ENCODE measurements at places on chromosomes 1 and 21.

DNA sequence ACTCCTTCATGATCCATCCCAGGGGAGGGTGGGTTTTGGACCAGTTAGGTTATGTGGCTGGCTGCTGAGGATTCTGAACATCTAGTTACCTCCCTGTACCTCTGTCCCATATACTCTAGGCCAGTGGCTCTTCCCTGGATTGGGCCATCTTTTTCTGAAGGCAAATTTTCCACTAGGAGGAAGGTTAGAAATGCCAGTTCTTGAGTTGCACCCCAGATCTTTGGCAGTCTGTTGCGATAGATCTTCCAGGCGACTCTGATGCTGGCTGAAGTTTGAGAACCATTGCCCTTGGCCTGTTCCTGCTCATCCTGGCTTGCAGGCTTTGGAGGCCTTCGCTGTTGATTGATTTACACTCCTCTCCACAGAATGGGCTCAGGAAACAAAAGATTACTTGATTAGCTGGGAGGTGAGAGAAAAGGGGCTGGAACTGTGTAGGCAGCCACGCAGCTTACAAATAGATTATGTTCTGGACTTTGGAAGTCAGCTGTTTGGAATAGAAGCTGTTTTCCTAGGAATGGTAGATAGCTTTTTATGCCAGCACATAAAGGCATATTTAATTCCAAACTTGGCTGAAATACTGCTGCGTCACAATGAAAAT, 110.1 kb downstream of the MRPS6 start:
- no peak for DNase-seq

- DNase-seq, result no peak
Measured at GRCh38 chr21:41338455-41338854, 21.9 kb downstream of the FAM3B start.

DNA sequence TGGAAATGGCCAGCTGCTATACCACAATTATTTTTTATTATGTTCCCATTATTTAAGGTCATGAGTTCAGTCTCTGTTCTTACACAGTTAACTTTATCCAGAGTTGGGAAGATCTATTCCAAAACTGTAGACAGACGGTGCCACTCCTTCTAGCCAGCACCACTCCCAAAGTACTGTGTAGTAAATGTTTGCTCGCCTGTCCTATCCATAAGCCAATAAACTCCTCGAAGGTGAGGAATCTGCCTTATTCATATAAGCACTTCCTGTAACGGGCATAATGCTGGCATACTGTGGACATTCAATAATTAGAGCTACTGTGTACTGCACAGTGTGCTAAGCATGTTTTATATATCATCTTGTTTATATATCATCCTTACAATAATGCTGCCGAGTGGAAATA, 26.1 kb upstream of the STMN1 start:
- no peak for DNase-seq

GRCh38 chr1:49523764-49524163, 500.0 kb downstream of the AGBL4 start:
- no peak for DNase-seq

DNA sequence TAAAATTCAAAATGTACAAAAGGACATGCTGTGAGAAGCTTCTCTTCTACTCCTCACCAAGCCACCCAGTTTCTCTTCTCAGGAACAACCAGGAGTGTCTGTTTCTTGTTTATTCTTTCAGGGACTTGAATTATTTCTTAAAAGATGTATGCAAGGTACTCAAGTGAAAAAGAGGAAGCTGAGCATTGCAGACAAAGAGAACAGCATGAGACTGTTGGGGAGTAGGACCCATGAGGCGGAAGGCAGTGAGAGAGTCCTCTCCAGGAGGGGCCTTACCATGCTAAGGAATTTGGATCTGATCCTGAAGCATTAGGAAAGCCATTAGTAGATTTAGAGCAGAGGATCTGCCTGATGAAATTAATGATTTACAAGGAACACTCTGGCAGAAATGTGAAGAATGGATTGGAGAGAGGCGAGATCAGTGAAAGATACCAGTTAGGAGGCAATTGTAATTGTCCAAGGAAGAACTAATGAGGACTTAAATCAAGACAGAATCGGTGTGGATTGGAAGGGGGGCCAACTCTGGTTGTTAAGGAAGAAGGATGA, 14.7 kb upstream of the SSX2IP start:
- DNase-seq, result no peak

DNA sequence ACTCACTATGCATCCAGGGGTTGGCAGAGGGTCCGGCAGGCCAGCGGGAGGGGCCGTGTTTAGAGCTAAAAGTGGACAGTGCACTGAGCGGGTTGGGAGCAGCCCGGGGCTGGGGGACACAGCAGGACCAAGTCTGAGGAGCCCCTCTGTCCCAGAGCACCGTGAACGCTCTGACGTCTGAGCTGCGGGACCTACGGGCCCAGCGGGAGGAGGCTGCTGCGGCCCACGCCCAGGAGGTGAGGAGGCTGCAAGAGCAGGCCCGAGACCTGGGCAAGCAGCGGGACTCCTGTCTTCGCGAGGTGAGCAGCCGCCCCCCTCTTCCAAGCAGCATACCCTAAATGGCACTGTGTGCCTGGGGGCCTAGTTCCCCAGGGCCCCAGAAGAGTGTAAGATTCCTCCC, 25.8 kb downstream of the MFAP2 start:
- DNase-seq, result no peak

DNA sequence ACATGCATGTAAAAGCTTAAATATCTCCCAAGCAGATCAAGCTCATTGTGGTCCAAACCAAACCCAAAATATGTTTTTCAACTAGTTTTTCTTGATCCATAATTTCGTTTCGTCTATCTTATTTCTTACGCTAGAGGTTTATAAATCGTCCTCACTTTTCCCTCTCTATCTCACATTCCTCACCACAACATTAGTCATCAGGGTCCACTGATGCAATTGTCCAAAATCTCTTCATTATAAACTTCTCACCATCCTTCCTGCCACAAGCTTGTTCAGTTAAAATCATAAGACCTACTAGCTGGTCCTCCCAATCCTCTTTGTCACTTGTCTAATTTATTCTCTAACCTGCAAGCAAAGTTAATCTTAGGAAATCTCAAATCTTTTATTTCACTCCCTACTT, 173.0 kb upstream of the PALMD start:
- DNase-seq, result no peak

- no peak for DNase-seq
Measured at GRCh38 chr1:115732316-115732715, 36.2 kb downstream of the CASQ2 start.

DNA sequence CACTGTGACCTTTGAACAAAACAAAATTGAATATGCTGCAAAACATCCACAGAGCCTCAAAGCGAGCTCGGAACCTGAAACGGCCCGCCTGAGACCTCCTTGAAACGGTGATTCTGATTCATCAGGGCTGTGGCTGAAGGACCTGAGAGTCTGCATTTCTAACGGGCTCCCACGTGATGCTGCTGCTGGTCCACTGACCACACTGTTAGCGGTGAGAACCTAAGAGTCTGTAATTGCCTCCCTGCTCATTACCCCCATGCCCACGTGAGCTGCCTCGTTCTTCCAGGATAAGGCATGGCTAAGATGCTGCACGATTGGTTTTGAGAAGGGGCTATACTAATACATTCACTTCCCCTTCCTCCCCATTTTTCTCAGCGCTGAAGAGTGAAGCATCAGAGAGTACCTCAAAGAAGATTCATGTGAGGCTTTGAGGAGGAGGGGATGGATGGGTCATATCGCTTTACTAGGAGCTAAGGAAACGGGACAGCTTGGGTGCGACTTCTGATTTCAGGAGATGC, 9.7 kb downstream of the TLR5 start:
- no peak for DNase-seq

Measured in HS-5 (cell line).